NCI-H2029 (cell line): ENCODE measurements at places on chromosomes 2 and 18.
A peak's percentile ranks its signal among the peaks of the same experiment; 100 is the strongest.

DNA sequence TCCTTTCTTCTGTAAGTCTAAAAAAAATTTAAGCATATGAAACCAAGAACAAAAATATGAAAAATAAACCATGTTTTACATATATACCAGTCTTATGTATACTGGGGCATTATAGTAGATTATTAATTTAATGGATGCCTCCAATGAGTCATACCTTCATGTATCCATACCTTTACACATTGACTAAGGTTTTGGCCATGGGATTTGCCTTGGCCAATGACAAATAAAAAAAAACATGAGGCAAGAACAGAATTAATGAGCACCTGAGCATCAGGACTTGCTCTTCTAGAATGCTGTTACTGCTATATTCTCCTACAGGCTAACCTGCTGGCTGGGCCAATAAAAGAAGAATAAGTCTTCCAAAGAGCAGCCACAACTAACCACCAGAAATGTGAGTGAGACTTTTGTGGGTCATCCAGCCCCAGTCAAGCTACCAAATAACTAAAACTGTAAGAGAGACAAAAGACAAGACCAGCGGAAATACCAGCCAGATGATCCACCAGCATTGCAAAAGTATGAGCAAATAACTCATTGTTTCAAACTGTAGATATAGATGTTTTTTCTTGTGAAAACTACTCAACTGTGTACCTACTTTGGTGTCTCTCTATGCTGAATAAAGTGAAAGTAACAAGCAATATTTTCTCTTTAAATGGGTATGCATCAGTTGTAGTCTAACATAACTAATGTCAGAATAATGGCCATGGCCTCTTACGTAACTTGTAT lies 749.6 kb upstream of the VRK2 start:
- DNase-seq: no peak

DNA sequence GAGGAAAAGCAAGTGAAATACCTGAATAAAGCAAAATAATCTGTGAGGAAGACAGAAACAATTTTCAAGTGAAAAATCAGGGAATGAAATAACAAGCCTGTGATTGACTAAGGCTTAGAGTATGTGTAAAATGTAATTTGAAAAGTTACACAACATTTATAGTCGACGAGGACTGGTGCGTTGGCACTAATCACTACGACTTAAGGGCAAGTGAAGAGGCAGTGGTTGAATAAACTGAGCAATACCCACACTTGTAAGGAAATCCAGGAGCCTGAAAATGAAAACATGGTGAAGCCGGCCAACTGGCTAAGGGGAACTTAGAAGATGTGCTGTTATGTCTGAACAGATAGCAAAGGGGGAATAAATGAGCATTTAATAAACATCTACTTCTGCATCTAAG lies 13.4 kb downstream of the DOK1 start:
- no peak for DNase-seq

DNA sequence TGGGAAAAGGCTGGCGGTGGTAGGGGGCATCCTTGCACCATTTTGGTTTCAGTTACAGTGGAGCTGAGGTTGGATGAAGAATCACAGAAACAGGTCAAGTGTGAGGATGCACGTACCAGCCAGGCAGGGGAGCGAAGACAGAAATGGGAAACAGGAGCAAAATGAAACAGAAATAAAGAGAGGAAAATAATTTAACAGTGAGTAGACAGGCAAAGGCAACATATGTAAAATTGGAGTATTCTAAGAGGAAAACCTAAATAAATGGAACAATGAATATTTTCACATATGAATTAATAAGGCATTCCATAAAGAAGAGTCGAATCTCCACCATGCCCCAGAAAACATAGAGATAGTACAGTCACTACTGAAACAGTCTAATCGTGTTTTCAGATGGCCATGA lies 29.7 kb downstream of the LRRFIP1 start:
- DNase-seq: no peak

GRCh38 chr2:127410871-127411652 lies 7.2 kb upstream of the PROC start:
- peak; percentile 36 for DNase-seq

GRCh38 chr2:35114765-35115164 lies 1240.8 kb upstream of the CRIM1 start:
- DNase-seq: no peak

GRCh38 chr18:12030670-12031069 lies 49.4 kb downstream of the IMPA2 start:
- DNase-seq: no peak

DNA sequence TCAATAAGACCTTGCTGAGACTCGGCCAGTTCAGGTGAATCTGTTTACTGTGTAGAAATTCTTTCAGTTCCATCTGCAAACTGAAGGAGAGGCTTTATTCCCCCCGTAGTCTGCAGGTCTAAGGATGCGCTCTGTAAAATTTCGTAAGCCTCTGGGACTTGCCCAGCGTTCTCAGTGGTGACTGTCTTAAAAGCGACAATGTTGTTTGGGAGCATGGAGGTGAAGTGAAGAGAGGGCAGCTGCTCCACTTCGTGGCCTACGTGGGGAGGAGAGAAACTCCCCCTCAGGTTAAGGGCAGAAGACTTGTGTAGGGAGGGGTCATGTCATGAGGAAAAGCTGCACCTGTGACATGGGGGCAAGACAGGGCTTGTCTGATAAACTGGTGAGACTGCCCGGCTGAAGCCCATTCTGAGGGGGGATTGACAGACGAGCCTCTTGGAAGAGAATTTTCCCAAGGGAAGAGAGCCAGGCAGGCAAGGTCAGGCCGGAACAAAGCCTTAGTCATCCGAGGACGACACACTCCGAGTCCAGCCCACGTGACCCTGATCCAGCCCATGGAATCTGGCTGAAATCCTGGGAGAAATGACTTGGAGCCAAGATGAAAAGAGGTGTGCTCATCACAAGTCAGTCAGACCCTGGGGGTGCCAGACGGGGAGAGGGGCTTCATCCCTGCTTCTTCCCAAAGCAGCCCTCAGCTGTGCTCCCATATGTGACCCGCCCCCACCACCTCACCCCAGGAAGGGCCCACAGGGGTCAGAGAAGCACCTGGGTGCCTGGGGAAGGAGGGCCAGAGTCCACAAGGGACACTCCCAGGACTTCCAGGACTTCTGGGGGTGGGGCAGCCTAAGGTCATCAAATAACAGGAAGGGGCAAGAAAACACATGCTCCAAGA lies 88.5 kb upstream of the SH3BP4 start:
- no peak for DNase-seq

- DNase-seq: no peak
Observed at GRCh38 chr2:25301453-25302352, 40.0 kb downstream of the DNMT3A start.

GRCh38 chr2:227482638-227483340 lies 10.8 kb downstream of the AGFG1 start:
- DNase-seq: no peak
